ENCODE measurements at places on chromosomes 5 and 9. TPM values are rescaled to one million over a fixed set of nuclear protein-coding genes. Genes with fewer than 3 reads are reported as not detected.

The NFIB gene
- 1.4 TPM for polyA plus RNA-seq

The FGD3 gene
- polyA plus RNA-seq, result 0.67 TPM

The PLAC8L1 gene
- not detected for polyA plus RNA-seq

DNA sequence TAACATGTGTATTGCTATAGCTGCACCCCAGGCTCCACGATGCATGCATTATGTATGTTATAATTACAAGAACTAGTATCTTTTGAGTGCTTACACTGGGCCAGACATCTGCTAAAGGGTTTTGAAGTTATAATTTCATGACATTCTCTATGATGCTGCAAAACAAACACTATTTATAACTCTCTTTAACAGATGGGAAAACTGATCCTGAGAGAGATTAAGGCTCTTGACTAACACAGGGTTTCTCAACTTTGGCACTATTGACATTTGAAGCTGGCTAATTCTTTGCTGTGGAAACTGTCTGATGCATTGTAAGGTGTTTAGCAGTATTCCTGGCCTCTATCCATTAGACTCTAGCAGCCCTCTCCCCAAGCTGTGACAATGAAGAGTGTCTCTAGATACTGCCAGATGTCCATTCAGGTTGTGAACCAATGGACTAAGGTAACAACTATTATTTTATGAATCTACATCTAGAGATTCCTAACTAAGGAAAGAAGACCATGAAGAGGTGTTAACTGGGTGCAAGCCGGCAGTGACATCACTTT lies 258.6 kb downstream of the ASTN2 start:
- no peak for DNase-seq

DNA sequence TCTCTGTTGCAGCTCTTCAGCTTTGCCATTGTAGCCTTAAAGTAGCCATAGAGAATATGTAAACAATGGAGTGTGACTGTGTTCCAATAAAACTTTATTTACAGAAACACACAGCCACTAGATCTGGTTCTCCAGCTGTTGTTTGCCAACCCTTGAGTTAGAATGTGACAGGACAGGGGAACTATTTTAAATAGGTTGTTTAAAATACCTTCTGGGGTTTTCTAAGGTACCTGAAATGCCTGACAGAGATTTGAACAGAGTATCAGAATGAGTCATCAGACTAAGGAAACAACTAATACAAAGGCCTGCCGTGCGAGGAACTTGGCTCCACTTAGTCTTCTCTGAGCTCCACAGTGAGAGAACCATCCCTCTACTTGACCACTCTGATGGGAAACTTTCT lies 85.4 kb downstream of the HSD17B4 start:
- no peak for DNase-seq

The PHF24 gene
- 0.01 TPM for polyA plus RNA-seq

The TMEM232 gene
- 0.77 TPM for polyA plus RNA-seq

The GABRA1 gene
- polyA plus RNA-seq, result not detected

DNA sequence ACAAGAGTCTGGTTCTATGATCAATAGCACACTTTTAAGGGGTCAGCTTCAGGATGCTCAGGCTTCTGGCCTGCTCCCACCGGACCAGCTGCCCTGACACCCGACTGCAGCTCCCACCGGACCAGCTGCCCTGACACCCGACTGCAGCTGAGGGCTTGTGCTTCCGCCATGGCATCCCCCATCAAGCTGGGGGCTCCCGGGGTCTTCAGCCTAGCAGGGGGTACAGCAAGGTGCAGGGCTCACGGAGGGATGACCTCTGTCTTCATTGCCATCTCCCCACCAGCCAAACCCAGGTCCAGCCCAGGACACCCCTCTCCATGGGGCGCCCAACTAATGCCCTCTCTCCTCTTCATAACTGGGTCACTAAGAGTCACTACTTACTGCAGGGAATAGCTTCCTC lies 1.9 kb downstream of the FLT4 start:
- DNase-seq, result no peak
